Fibroblast of mammary gland (primary cell): ENCODE measurements at places on chromosomes 12 and 14.

DNA sequence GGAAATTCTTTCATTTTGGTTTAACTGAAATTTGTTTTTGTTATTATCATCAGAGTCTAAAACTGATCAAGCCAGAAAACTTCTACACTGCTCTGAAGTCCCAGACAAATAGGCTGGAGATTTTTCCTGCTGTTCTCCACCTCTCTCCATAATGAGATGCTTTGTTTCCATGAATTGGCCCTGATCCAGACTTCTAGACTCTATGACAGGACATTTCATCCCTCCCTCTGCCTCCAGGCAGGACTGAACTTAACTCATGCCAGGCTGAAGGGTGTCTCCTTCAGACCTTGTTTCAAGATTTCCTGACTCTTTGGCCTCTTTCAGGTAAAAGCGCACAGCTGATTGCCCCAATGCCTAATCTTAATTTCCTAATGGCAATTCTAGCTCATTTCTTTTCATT, 69.1 kb upstream of the HOXC13 start:
- DNase-seq = no peak

DNA sequence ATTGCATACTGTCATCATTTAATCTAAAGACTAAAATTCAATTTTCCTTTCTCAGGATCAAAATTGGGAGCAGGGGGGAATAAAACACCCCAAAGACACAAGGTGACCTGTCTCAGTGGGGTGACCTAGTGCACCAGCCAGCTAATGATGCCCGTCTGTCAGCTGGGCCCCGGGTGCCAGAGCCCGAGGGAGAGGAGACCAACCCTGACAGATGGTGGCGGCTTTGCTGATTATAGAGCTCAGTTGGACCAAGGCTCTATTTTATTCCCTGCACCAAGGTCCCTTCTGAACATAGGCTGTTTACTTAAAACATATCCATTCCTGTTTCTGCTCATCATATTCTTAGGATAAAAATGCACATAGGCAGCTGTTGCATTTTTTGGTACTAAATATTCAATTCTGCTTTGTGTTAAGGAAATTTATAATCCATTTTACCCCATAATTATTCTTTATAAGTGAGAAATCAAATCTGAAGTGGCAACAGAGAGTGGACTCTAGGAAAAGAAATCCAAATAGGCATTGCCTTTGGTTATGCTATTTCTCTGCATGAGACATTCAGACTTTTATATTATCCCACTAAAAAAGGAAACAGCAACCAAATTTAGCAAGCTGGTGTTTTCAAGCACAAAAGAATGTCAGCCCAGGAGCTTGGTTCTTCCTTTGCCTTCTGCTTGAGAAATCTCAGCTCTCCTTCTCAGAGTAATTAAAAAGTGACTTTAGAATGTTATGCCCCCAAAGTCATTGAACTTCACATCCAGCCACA, 96.8 kb upstream of the IFNG-AS1 start:
- no peak for DNase-seq

DNA sequence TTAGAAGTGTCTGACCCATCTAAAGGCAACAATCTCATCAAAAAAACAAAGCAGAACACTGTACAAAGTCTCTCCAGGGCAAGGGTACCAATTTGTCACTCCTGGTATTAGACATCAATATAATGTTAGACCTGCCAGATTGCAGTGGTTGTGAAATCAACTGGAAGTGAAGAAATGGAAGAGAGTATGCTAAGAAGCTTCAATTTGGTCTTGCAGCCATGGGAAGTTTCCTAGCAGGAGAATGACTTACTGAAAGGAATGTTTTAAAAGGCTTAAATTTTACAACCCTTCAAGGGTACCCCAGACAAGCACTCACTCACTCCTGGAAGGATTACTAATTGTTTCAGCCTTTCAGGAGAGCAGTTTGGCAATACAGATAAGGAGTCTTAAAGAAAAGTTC, 18.9 kb downstream of the LLPH start:
- DNase-seq = peak; percentile 45

DNA sequence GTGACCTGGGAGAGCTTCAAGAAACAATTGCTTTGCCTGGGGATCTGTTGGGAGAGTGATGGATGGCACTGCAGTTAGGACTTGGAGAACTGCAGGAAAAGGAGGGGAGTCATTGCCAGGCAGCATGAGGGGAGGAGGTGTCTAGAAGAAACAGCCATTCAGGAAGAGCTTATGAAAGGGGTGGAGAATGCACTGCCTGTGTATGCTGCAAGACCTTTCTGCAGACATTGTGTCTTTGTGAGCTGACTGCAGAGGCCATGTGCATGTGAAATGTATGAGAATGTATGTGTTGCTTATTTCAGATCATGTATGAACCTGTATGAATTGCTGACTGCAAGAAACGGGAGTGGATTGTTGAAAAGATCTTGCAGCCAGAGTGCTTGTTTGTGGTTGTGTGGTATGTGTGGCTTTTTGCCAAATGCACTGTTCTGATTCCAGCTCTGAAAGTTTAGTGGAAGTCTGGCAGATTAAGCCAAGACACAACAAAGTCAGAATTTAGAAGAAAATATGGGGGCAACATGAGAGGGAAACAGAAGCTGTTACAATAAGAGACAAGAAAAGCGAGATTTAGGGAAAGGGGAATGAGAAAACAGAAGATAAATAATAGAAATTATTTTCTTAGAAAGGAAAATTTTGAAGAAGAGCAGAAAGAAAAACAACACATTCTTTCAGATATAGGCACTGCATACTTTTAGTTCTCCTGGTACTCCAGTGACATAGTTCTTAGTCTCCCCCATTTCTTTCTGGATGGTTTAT, 9.8 kb upstream of the RIMKLB start:
- peak; percentile 84 for DNase-seq

DNA sequence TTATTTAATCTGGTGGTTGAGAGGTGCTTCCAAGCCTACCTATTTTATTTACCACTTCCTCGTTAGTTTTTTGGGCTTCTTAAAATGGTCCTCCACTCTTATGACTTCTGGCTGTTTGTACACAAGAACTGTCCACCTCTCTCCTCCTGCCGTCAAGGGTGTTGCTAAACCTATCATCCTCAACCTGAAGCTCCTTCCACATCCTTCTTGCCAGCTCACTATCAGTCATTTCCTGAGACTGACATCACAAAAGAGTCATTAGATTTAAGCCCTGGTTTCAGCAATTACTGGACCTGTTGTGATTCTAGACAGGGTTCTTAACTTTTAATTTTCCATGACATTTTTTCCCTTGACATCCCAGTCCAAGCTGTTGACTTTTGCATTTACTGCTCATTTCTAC, 91.9 kb downstream of the BICD1 start:
- peak; percentile 73 for DNase-seq

- peak; percentile 6 for DNase-seq
Measured at GRCh38 chr14:89379891-89380820, 36.9 kb downstream of the FOXN3 start.

DNA sequence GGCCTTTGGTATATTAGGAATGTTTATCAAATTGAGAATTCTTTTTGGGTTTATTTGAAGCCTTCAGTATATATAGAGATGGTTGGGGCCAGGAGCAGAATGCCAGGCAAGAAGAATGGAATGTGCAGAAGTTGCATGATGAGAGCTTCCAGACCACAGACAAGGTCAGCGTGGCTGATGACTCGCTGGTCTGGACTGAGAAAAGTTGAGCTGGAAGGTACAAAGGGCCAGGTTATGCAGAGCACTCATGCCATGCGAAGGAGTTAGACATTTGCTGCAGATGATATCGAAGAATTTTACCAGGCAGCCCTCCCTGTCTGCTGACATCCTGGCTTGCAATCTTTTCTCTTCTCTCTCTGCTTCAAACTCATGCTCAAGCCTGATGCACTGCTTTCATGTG, 196.2 kb upstream of the ARHGAP5 start:
- DNase-seq = peak; percentile 92

GRCh38 chr12:2276288-2277033, 223.7 kb downstream of the CACNA1C start:
- no peak for DNase-seq

GRCh38 chr12:4787965-4788364, 67.8 kb downstream of the GALNT8 start:
- DNase-seq = no peak

DNA sequence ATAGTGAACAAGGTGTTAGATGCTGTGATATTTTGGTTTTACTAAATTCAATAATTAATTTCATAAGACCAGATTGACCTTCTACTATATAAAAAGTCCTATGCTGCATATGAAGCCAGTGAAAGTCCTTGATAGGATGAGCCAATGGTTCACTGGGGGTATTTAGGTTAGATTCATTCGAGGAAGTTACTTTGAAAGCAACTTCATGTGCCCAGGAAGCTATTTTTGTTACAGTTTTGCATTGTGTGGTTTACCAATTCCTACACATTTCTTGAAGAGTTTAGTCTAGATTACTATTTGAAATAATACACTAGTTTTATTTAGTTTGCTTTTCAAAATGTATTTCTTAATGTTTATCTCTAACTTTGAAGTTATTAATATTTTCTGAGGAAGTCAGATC, 58.5 kb upstream of the RMST start:
- DNase-seq = no peak

DNA sequence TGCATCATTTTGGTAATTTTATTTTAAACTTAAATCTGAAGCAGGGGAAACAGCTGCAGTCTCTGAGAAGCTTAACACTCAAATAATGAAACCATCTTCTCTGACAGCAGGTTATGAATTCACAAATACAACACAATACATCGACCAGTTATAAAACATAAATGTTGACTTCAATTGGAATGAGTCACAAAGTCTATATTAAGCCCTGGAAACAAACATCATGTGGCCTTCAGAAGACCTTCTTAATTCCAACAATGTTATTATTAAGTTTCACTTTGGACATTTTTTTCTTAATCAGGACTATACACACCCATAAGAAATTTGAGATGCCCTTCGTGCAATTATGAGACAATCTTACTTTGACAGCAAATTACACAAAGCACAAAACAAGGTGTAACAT, 68.9 kb downstream of the CEP128 start:
- DNase-seq = peak; percentile 2

DNA sequence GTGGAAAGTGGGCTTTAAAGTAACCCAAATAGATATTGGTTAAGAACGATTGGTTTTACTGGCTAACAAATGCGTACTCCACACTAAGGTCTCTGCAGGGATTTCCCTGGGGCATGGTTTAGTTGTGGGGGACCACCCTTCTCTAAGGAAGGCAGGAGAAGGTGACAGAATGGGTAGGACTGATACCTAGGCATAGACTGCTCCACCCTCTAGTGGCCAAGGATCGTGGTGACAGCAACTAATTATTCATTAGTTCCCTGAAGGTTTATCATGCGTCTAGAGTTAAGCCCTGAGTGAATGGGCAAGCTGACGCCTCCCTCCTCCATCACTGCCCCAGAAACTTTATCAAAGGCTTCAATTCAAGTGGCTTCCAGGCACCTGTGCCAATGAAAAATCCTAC, 9.1 kb downstream of the FAM181A start:
- DNase-seq = no peak

DNA sequence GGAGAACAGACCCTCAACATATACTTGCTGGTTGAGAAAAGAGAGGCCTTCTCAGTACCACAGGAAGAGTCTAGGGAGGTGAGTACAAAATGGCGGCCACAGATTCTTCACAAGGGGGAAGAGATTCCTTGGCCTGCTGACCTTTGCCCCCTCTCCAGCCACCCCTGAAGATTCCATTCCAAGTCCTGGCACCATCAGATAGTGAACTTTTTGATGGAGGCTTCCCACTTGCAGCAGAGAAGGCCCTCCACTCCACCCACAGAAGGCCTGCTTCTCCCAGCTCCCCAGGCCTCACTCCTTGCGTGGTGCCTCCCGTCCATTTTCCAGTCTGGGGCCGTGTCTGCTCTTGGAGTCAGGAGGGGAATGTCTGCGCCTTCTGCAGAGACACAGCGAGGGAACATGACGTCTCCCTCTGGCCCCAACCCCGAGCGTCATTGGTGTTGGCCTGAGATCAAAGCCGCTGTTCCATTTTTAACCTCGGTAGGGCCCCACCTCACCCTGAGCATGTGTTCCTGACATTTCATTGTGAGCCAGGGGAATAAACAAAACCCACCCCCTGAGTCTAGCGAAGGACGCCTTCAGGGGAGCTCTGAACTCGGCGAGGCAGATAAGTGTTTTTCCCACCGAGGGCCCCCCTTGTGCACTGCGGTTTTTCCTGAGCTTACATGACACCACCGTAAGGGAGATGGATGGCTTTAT, 268.7 kb upstream of the TBX3 start:
- no peak for DNase-seq

- DNase-seq = no peak
Measured at GRCh38 chr14:96191841-96192462, 12.7 kb upstream of the BDKRB2 start.

- no peak for DNase-seq
Measured at GRCh38 chr14:60183138-60183537, 17.9 kb upstream of the DHRS7 start.

GRCh38 chr14:54123841-54124240, 167.2 kb upstream of the BMP4 start:
- no peak for DNase-seq

DNA sequence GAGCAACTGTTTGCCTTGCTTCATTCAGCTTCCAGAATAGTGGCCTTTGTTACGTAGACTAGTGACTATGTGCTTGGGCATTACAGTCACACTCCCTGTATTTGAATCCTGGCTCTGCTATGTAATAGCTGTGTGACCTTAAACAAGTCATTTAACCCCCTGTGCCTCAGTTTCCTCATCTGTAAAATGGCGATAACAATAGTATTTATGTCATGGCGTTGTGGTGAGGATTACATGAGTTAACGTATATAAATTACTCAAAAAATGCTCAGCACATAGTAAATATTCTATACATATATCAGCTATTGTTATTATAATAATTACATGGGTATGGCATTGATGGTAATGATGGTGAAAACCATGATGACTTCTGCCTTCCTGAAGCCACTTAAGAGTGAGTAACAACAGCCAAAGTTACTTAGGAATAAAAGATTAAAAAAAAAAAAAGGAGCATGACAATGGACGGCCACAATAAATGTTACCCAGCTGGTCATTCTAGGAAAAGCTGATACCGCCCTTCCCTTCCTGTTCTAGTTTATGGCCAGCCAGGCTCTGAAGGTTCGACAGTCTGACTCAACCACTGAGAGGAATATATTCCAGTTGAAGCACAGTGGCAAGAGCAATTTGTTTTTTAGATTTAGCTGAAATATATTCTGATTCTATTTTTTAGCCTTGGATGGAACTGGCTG, 9.9 kb upstream of the ADIPOR2 start:
- no peak for DNase-seq

- peak; percentile 74 for DNase-seq
Measured at GRCh38 chr12:48936379-48936979, 11.2 kb upstream of the FKBP11 start.

DNA sequence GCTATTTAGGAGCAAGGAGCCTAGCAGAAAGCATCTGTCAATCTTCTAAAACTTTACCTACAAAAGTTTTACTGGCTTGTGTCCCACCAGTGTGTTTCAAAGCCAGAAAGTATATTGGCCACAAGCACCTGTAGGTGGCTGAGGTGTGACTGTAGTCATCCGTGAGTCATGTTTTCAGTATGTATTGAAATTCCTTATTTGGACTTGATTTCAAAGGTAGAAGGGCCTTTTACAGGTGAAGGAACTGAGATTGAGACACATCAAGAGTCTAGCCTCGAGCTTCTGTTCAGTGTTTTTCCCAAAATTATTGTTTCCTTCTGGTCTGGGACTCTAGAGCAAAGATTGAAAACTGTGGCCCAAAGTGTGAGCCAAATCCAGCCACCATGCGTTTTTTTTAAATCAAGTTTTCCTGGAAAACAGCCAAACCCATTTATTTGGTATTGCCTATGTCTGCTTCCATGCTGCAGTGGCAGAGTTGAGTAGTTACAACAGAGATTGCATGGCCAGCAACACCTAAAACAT, 195.3 kb upstream of the BCL2L14 start:
- DNase-seq = no peak
